ENCODE measurements at places on chromosomes 2 and 18. TPM values are rescaled to one million over a fixed set of nuclear protein-coding genes. Genes with fewer than 3 reads are reported as not detected.

Gene PARD6G
- total RNA-seq = 1.5 TPM

Gene LCT
- total RNA-seq = 0.12 TPM

Gene PRKAG3
- not detected for total RNA-seq

Gene CCBE1
- 2.7 TPM for total RNA-seq

Gene SPR
- 79.3 TPM for total RNA-seq

Gene PTPN18
- 26.7 TPM for total RNA-seq

DNA sequence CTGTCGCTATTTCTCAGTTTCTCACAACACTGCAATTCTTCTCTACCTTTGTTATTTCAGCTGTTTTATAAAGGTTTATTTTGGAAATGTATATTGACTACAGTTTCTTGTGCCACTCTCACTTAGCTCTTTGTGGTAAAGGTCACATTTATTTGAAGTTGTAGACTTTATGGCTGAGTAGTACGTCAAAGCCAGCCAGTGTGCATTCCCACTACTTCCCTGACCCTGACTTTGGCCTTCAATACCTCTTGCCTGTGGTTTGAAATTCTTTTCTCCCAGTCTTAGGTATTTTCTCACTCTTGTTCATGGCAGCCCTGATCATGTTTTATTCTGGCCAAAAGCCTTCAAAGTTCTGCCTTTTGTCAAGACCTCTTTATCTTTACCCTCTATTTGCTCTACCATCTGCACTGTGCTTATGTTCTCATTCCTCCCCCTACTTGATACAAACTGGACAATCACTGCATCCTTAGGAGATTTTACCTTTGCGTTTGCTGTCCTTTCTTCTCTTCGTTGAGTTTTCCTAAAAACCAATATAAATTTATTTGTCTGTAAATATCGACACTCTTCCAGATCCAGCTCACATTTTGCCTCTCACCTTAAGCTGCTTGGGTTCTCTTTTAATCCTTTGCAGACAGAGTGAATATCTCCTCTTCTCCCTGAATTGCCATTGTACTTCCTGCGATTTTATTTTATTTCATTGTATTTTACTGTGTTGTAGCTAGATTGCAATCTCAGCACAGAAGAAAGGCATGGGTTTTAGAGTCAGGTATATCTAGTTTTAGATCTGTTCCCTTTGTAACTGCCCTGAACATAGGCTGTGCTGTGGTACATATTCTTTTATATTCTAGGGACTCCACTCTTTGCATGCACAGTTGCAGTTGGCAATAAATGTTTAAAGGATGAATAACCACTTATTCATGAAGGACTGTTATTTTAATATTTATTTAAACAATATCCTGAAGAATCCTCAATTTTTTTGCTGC lies 31.2 kb downstream of the GULP1 start:
- no peaks in the 10 kb centered on the region for H3K27me3 ChIP-seq
- no peak overlapping the region for H3K27ac ChIP-seq
- no peaks in the 10 kb centered on the region for H3K4me1 ChIP-seq
- H3K4me3 ChIP-seq = no peak overlapping the region

- H3K27ac ChIP-seq = no peak overlapping the region
- no peaks in the 10 kb centered on the region for H3K36me3 ChIP-seq
- no peaks in the 10 kb centered on the region for H3K27me3 ChIP-seq
- no peaks in the 10 kb centered on the region for H3K4me1 ChIP-seq
- DNase-seq = no peak
- no peak overlapping the region for H3K4me3 ChIP-seq
Measured at GRCh38 chr2:173557497-173557896, 202.8 kb downstream of the CDCA7 start.

- H3K4me3 ChIP-seq = no peak overlapping the region
- H3K27ac ChIP-seq = no peak overlapping the region
- H3K4me1 ChIP-seq = no peaks in the 10 kb centered on the region
Measured at GRCh38 chr2:12083081-12083581, 336.7 kb downstream of the LPIN1 start.

DNA sequence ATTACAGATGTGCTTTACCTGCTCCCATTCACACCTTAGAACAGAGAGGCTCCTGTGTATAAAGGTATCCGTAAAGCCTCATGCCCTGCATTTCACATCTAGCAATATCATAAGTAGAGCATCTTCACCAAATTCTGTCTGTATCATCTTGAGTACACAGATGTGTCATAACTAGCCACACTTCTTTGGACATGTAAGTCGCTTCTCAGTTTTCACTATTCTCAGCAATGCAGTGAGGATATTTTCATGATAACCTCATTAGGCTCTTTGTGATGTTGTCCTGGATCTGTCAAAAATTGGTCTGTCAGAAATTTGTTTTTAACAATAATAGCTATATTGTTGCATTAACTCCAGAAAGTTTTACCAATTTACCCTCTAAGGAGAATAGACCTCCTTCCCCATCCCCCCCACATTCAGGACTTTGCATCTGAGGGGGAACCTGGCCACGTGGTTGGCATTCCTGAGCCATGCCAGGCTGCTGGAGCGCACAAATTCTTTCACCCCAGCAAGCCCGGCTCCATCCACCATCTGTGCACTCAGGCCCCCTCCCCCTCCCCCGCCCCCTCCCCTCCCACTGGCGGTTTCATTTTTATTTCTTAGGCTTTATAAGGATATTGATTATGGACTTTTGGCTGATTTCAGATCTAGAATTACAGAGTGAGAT lies 34.1 kb downstream of the AGAP1 start:
- no peak overlapping the region for H3K4me3 ChIP-seq
- H3K27ac ChIP-seq = no peak overlapping the region
- H3K27me3 ChIP-seq = no peaks in the 10 kb centered on the region
- no peak for DNase-seq

- H3K36me3 ChIP-seq = no peaks in the 10 kb centered on the region
- no peaks in the 10 kb centered on the region for H3K4me1 ChIP-seq
- no peaks in the 10 kb centered on the region for H3K27me3 ChIP-seq
- DNase-seq = no peak
- H3K27ac ChIP-seq = no peak overlapping the region
Measured at GRCh38 chr18:54075689-54076088, 148.8 kb downstream of the MBD2 start.

DNA sequence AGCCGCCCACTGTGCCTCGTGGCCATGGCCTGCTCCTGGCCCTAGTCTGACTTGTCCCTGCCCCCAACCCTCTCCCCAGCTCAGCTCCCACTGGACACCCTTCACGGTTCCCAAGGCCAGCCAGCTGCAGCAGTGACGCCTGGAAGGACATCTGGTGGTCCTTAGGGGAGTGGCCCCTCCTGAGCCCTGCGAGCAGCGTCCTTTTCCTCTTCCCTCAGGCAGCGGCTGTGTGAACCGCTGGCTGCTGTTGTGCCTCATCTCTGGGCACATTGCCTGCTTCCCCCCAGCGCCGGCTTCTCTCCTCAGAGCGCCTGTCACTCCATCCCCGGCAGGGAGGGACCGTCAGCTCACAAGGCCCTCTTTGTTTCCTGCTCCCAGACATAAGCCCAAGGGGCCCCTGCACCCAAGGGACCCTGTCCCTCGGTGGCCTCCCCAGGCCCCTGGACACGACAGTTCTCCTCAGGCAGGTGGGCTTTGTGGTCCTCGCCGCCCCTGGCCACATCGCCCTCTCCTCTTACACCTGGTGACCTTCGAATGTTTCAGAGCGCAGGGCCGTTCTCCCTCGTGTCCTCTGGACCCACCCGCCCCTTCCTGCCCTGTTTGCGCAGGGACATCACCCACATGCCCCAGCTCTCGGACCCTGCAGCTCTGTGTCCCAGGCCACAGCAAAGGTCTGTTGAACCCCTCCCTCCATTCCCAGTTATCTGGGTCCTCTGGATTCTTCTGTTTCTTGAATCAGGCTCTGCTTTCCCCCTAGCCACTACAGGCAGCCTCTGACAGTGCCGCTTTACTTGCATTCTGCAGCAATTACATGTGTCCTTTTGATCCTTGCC lies 35.8 kb downstream of the ANO7 start:
- peaks cover 7% of the 10 kb centered on the region for H3K36me3 ChIP-seq
- H3K27me3 ChIP-seq = no peaks in the 10 kb centered on the region
- no peak overlapping the region for H3K27ac ChIP-seq

DNA sequence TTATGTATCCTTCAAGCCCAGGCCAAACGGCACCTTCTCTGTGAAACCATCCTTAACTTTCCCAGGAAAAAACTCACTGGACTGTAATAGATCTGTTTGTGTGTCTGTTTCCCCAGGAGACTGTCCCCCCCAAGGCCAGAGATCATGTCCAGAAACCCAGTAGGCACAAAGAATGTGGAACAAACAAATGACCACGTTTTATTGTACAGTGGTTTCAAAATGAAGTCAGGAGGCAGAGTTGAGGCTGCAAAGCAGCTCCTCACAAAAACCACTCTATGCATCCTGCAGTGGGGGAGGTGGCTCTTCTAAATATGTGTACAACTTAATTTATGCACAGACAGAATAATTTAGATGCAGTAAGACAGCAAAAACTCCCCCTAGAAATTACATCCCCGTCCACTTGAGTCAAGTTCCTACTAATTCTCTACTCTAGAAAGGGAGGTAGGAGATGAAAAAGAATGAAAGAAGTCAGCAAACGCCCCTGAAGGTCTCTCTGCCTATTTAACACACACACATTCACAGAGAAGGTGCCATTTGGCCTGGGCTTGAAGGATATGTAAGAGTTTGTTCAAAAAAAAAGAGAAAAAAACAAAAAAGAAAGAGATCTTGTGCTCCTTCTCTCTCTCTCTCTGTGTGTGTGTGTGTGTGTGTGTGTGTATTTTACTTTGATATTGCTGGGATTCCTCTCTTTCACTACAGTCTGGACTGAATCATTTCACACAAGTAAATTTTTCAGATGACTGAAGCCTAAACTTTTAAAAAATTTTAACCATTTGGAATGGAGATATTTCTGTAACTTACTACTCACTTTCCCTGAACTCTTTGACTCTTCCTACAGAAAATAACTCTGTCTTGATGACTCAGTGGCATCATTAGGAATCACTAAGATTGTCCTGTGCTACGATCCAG lies 19.5 kb downstream of the BCL2 start:
- H3K4me3 ChIP-seq = no peak overlapping the region
- no peaks in the 10 kb centered on the region for H3K36me3 ChIP-seq
- no peak overlapping the region for H3K27ac ChIP-seq
- H3K4me1 ChIP-seq = no peaks in the 10 kb centered on the region
- no peak for DNase-seq

DNA sequence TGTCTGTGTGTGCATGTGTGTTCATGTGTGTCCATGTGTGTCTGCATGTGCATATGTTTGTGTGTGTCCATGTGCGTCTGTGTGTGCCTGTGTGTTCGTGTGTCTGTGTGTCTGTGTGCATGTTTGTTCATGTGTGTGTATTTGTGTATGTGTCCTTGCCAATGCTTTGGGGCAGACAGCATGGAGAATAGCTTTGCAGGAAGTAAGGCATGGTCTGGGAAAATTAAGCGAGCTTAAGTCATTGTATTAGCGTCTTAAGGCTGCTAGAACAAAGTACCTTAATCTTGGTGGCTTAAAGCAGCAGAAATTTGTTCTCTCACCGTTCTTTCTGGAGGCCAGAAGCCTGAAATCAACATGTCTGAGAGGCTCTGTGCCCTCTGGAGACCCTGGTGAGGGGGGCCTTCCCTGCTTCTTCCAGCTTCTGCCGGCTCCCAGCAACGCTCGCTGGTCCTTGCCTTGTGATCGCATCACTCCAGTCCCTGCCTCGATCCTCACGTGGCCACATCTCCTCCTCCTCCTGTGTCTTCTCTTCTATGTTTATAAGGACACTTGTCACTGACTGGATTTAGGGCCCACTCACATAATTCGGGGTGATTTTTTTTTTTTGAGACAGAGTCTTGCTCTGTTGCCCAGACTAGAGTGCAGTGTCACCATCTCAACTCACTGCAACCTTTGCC lies 3.8 kb downstream of the NEU2 start:
- no peak overlapping the region for H3K27ac ChIP-seq
- H3K4me1 ChIP-seq = no peaks in the 10 kb centered on the region
- DNase-seq = no peak
- no peak overlapping the region for H3K4me3 ChIP-seq

- H3K4me3 ChIP-seq = no peak overlapping the region
- no peaks in the 10 kb centered on the region for H3K36me3 ChIP-seq
- H3K27me3 ChIP-seq = no peaks in the 10 kb centered on the region
Measured at GRCh38 chr18:31634331-31634713, 42.6 kb downstream of the TTR start.

- H3K4me1 ChIP-seq = no peaks in the 10 kb centered on the region
- H3K4me3 ChIP-seq = no peak overlapping the region
- H3K27ac ChIP-seq = no peak overlapping the region
- H3K27me3 ChIP-seq = no peaks in the 10 kb centered on the region
Measured at GRCh38 chr2:155481141-155481540, 782.6 kb downstream of the KCNJ3 start.

DNA sequence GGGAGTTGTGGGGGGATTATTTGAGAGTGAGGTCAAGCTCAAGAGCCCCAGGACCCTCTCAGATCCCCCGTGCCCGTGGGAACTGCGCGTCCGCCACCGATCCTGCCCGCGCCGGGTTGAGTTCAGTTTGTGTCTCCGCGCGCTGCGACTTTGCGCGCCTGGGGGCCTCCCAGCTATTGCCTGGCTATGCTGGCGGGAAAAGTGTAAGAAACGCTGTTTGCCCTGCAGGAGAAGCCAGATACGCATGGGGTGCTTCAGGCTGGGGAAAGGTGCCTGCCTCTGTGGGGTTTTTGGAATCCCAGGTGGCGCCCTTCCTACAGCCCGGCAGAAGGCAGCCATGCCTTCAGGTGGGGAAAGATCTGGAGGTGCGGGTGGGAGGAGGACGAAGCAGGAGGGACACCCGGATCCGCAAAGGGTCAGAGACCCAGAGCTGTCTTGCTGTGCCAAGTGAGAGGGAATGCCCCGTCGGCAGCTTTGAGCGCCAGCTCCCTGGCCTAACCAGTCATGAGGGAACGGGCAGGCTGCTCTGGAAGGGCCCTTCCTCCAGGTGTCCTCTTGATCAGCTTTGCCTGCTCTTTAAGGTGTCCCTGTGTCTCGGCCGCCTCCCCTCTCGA lies 22.5 kb downstream of the TEX44 start:
- peaks cover 5% of the 10 kb centered on the region for H3K4me1 ChIP-seq
- peak overlapping the region; percentile 87 for H3K27ac ChIP-seq
- no peaks in the 10 kb centered on the region for H3K27me3 ChIP-seq
- DNase-seq = peak; percentile 51
- no peaks in the 10 kb centered on the region for H3K36me3 ChIP-seq
- H3K4me3 ChIP-seq = no peak overlapping the region

DNA sequence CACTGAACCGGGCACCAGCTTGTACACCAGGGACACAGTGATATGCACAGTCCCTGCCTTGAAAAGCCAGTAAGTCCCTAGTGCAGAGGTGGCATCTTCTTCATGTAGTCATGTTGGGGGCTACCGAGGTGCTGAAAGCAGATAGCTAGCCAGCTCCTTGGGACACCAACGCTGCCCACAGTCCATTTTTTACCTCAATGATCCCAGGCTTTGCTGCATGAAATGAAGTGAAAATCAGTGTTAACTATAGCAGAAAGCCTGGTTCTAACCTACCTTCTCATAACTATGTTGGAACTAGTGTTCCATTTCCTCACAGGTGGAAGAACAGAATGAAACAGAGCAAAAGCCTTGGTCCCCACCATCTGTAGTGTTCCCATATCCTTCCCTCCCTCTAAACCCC lies 66.6 kb upstream of the EML6 start:
- no peak overlapping the region for H3K27ac ChIP-seq
- no peaks in the 10 kb centered on the region for H3K27me3 ChIP-seq
- H3K36me3 ChIP-seq = peaks cover 49% of the 10 kb centered on the region
- no peak for DNase-seq
- no peak overlapping the region for H3K4me3 ChIP-seq
- H3K4me1 ChIP-seq = no peaks in the 10 kb centered on the region

GRCh38 chr18:27223526-27224291 lies 38.6 kb upstream of the CHST9 start:
- no peak overlapping the region for H3K27ac ChIP-seq
- H3K4me3 ChIP-seq = no peak overlapping the region
- no peak for DNase-seq
- H3K27me3 ChIP-seq = no peaks in the 10 kb centered on the region
- no peaks in the 10 kb centered on the region for H3K4me1 ChIP-seq

GRCh38 chr18:23207191-23207955 lies 72.1 kb downstream of the CABLES1 start:
- no peaks in the 10 kb centered on the region for H3K4me1 ChIP-seq
- H3K4me3 ChIP-seq = no peak overlapping the region
- no peaks in the 10 kb centered on the region for H3K27me3 ChIP-seq
- no peaks in the 10 kb centered on the region for H3K36me3 ChIP-seq
- no peak for DNase-seq
